T-helper 2 cell treated with Interferon-gamma antibody and Interleukin-4, amounts not matched to agents 100 ng/mL and 5 ng/mL, for 36 hours (primary cell): ENCODE measurements at places on chromosomes 7 and 10. TPM values are rescaled to one million over a fixed set of nuclear protein-coding genes. Genes with fewer than 3 reads are reported as not detected.

FAM25A gene
- total RNA-seq = not detected in 2 replicates

IFIT1B gene
- total RNA-seq = not detected in 2 replicates

OR6V1 gene
- total RNA-seq = not detected in 2 replicates

MORN4 gene
- 1.2 and 1.3 TPM in 2 replicates for total RNA-seq

CHRM2 gene
- total RNA-seq = not detected in 2 replicates

CAMK1D gene
- 6.8 and 8.7 TPM in 2 replicates for total RNA-seq

SPDYE2 gene
- not detected in 2 replicates for total RNA-seq

EBLN1 gene
- not detected in 2 replicates for total RNA-seq

LHFPL3 gene
- not detected in 2 replicates for total RNA-seq

CTAGE15 gene
- total RNA-seq = 1.3 and 2.0 TPM in 2 replicates

TSPAN33 gene
- 2.7 and 3.0 TPM in 2 replicates for total RNA-seq

CNPY1 gene
- not detected in 2 replicates for total RNA-seq

SPDYE9 gene
- not detected in 2 replicates for total RNA-seq

SEMA4G gene
- 0.45 and 1.0 TPM in 2 replicates for total RNA-seq

HKDC1 gene
- 1.3 and 2.9 TPM in 2 replicates for total RNA-seq

ACSL5 gene
- total RNA-seq = 61.0 and 62.7 TPM in 2 replicates

CPVL gene
- 0.32 and 0.41 TPM in 2 replicates for total RNA-seq

SPDYE16 gene
- 0.25 and 0.59 TPM in 2 replicates for total RNA-seq

CDHR1 gene
- 0.07 TPM in 1 of 2 replicates, not detected in the other for total RNA-seq

TRIM73 gene
- total RNA-seq = 10.5 and 11.1 TPM in 2 replicates

FBXL13 gene
- not detected in 2 replicates for total RNA-seq

TMEM184A gene
- not detected in 2 replicates for total RNA-seq

KCND2 gene
- not detected in 2 replicates for total RNA-seq

DTX2 gene
- 29.2 and 29.6 TPM in 2 replicates for total RNA-seq

ATOH7 gene
- not detected in 2 replicates for total RNA-seq

TCAF2 gene
- total RNA-seq = 20.7 and 21.3 TPM in 2 replicates

CCDC186 gene
- total RNA-seq = 15.0 and 15.6 TPM in 2 replicates

CNNM1 gene
- 0.11 and 0.14 TPM in 2 replicates for total RNA-seq

PSAP gene
- total RNA-seq = 117 and 123 TPM in 2 replicates

PROSER2 gene
- total RNA-seq = 0.23 and 0.32 TPM in 2 replicates

GIMAP2 gene
- total RNA-seq = 75.9 and 79.2 TPM in 2 replicates

ASB10 gene
- total RNA-seq = not detected in 2 replicates

PLAU gene
- 4.5 and 4.8 TPM in 2 replicates for total RNA-seq

IDI2 gene
- total RNA-seq = not detected in 2 replicates

CEP41 gene
- 19.5 and 23.5 TPM in 2 replicates for total RNA-seq

EVX1 gene
- not detected in 2 replicates for total RNA-seq

ELN gene
- not detected in 2 replicates for total RNA-seq

TMEM140 gene
- 13.5 and 14.0 TPM in 2 replicates for total RNA-seq

POLR2J2 gene
- total RNA-seq = 19.0 and 20.8 TPM in 2 replicates

TAS2R4 gene
- total RNA-seq = 1.1 TPM in 2 replicates

CLRN3 gene
- not detected in 2 replicates for total RNA-seq

FKBP6 gene
- not detected in 2 replicates for total RNA-seq

CALHM2 gene
- total RNA-seq = 78.3 and 80.0 TPM in 2 replicates

SPRN gene
- total RNA-seq = not detected in 2 replicates

ANKRD30A gene
- total RNA-seq = not detected in 2 replicates

NSMCE4A gene
- total RNA-seq = 62.1 and 69.9 TPM in 2 replicates
